ENCODE measurements at places on chromosomes 2 and 18.

DNA sequence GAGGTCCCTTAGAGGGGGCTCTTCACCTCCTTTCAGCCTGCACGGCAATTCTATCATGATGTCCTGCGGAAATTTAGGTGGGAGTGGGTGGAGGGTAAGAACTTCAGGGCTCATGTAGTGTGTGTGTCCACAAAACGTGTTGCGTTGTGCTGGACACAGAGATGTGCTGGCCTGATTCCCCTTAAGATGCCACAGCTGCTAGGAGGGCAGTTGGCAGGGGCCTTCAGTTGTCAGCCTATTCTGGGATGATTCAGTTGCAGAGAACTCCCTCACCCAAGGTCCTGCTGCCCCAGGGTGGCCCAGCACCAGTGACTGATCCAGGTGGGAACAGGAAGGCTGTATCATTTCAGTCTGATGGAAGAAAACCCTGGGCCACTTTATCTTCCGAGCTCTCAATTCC lies 1.0 kb upstream of the HJURP start:
- DNase-seq = no peak

GRCh38 chr2:140353541-140353940 lies 1573.4 kb upstream of the NXPH2 start:
- no peak for DNase-seq

DNA sequence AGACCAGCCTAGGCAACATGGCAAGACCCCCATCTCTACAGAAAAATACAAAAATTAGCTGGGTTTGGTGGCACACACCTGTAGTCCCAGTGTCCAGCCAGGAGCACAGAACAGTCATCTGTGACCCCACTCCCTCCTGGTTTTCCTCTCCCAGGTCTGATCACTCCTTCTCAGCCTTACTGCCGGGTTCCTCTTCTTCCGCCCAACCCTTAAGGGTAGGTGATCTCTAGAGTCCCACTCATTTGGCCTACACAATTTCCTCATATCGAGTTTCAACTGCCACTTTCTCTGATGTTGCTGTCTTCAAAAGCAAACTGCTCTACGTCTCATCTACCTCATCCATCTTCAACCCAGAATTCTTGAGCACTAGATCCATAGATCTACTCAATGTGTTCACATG lies 13.4 kb upstream of the MAT2A start:
- no peak for DNase-seq

DNA sequence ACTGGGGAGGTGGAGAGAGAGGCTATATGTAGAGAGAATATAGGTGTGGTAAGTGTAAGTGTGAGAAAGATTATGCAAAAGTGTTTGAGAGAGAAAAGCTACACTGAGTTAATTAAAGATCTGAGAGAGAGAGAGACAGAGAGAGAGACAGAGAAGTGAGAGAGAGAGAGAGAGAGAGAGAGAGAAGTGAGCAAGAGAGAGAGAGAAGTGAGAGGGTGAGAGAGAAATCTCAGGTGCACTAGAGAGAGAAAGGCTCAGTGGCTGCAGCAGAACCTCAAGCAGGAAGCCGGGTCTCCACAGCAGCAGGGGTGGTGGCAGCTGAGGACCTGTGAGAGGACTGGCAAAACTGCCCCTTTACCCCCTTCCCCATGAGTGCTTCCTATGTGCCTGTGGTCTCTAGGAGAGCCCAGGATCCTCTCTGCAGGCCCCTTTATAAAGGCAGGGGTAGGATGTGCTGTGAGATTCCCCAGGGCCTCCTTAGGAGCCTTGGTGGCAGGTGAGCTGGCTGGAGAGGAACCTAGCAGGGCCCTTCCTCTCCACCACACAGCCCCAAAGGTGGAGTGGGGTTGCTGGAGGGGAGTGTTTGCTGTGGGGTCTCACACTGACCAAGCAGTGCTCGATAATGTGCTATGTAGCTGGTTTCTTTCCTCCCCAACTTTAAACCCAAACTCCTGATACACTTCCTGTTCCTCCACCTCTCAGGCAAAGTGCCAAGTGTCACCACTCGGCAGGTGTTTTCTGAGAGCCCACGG lies 52.6 kb downstream of the SLC4A5 start:
- no peak for DNase-seq

- DNase-seq = peak; percentile 30
Observed at GRCh38 chr2:219441451-219442255, 7.0 kb downstream of the SPEG start.

GRCh38 chr2:143686585-143687164 lies 557.5 kb downstream of the ARHGAP15 start:
- peak; percentile 5 for DNase-seq

GRCh38 chr2:238950551-238950950 lies 102.7 kb downstream of the TWIST2 start:
- no peak for DNase-seq

- peak; percentile 91 for DNase-seq
Observed at GRCh38 chr18:48222118-48222517, 187.1 kb downstream of the ZBTB7C start.

DNA sequence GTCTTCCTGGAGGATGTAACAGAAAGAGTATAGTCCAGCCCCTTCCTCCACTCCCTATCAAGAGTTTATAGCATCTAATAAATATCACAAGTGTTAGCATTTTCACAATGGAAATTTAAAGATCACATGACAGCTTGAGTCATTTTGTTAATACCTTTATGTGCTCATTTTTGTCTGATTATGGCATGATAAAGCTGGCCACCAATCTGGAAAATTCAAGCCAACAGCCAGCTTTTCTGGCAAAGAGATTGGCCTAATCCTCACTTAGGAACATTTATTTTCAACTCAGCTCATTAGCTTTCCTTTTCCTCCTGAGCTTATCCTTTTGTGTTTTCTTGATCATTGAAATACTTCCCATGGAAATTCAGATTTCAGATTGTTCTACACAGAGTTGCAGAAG lies 262.9 kb upstream of the RBMS1 start:
- no peak for DNase-seq

DNA sequence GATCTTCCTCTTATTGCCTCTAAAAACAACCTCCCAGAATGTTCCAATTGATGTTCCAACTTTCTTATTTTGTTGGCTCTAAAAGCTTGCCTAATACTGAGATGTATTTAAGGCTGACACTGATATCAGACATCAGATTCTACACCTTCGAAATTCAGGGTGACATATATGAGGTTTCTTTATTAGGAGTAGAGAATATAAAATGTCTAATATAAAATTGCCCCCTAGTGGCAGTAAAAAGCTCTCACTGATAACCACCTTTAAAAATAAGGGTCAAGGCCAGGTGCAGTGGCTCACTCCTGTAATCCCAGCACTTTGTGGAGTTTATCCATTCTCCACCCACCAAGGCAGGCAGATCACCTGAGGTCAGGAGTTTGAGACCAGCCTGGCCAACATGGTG lies 789.7 kb upstream of the SLC39A10 start:
- peak; percentile 25 for DNase-seq

DNA sequence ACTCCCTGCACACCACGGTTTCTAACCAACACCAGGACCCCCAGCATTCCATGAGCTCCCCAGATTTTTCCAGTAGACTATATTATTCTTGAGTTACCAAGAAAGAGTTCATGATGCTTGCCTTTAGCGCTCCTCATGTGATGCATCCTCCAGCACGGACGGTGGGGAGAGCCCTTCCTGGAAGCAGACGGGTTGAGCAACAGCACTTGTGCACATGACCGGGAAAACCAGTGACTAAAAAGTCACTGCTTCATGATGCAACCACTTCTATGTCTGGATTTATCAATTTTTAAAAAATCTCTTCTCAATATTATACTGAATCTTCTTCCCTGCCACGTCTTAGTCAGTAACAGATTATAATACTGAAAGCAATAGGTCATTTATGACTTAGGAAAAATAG lies 20.4 kb upstream of the DOK6 start:
- DNase-seq = no peak

DNA sequence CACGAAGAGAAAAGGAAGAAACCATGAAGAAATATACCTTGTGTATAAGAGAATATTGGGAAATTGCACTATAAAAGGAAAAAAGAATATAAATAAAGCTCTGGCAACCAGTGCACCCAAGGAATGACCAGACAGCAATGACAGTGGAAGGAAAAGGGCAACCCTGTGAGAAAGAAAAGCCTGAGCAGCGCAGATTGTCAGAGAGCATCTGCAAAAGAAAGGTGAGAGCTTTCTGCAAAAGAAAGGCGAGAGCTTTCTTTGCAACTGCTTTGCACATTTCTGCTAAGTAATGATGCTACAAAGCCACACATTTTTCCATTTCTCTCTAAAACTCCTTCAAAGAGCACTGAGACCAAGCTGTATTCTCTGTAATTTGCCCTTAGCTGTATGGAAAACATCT lies 83.6 kb downstream of the CTNNA2 start:
- no peak for DNase-seq

Measured in NCI-H774 (cell line).